Gastroesophageal sphincter (tissue), 4 donors: ENCODE measurements at places on chromosomes 7 and 10.

GRCh38 chr7:2621061-2621828, 10.5 kb upstream of the TTYH3 start:
- peak; percentile 64 for ATAC-seq

DNA sequence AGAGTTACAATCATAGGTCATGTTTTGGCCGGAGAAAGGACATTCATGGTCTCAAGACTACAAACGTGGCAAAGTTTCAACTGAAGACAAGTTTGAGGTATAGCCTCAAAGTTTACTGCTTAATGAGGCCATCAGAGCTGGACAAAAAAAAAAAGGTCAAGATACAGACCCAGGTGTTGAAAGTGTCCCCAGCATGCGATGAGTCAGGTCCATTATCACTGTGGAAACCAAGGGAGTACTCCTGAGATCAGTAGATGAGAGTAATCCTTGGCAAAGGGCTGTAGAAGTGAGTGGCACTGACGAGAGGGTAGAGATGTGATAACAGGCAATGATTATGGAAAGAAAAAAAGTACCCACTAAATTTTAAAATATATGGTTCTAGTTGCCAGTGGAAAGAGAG, 80.1 kb upstream of the LRRN3 start:
- no peak for ATAC-seq

DNA sequence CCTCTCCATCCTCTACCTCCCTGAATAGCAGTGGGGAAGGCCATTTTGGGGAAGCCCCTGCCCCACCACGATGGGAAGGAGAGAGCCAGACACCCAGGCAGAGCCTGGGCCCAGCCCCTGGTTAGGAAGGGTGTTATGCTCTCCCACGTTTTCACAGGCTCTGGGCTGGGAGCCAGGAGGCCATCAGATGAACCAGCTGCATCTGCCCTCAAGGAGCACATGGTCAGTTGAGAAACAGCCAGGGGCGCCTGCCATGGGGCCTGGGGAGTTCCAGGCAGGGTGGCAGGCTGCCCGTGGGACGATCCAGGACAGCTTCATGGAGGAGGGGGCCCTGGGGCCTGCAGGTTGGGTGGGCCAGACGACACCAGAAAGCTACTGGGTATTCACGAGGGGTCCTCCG, 47.5 kb downstream of the CAMK2B start:
- no peak for ATAC-seq

GRCh38 chr7:24216576-24217125, 67.3 kb upstream of the NPY start:
- ATAC-seq = no peak

DNA sequence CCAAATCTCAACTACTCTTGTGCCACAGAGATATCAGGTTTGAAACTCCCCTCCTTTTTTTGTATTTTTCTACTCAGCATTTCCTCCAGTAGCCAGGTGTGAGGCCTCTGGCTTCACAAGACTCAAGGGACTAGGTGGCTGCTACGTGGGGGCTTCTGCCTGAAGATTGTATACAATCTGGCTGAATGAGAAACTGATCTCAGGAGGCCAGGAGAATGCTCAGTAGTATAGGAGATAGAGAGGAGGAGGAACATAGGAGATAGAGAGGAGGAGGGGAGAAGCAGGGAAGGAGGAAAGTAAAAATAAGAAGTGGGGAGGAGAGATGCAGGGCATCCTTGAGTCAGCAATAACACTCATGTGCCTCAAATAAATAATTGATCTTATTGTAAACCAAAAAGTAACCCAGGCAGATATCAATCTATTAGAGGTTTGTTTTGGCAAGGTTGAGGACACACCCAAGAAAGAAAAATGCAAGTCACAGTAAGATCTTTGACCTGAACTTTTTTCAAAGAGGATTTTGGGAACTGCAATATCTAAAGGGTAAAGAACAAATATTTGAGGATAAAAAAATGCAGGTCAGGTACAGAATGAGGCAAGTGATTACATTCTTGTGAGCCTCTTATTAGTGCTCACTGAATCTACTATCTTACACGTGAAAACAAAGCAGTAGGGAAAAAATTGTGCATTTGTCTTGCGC, 36.8 kb downstream of the AKR1C8 start:
- no peak for ATAC-seq

DNA sequence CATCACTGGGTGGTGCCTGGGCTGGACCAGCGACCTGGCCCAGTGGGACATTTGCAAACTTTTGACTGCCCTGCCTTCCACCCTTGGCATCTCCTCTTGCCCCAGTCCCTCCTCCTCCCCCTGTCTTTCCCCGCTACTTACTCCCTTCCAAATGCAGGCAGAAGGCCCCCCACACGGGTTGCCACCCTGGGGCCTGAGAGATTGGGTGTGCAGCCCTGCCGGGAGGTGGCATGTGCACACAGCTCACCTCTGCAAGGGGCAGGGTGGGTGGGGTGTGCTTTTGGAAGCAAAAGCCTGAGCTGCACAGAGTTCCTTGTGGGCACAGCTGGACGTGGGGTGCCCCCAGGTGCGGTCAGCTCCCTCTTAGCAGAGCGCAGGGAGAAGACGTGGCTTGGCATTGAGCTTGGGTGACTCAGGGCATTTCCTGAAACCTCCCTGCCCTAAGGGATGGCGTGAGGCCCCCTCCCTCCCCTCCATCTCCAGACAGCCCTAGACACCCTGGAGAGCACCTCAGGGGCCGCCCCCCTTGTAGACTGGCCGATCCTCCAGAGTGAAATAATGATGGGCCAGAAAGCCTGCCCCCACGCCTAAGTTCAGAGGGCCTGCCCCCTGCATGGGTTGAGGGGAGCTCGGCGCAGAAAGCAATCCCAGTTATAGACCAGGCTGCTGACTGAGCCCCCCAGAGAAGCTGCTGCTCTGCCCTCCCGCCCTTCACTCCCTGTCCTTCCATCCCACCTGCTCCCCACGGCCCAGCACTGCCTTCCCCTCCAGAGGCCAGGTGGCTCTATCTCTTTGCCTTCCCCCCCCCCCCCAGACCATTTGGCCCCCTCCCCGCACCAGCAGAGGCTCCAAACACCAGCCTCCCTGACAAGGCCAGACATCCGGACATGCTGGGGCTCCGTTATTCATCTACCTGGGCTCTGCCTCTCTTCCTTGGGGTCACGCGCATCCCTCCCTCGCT, 2.3 kb upstream of the SHH start:
- ATAC-seq = no peak

- ATAC-seq = no peak
These were observed 47.0 kb downstream of the CCDC71L start for GRCh38 chr7:106613848-106614560.

- ATAC-seq = no peak
These were observed 48.8 kb upstream of the CHST15 start for GRCh38 chr10:124142006-124142739.

DNA sequence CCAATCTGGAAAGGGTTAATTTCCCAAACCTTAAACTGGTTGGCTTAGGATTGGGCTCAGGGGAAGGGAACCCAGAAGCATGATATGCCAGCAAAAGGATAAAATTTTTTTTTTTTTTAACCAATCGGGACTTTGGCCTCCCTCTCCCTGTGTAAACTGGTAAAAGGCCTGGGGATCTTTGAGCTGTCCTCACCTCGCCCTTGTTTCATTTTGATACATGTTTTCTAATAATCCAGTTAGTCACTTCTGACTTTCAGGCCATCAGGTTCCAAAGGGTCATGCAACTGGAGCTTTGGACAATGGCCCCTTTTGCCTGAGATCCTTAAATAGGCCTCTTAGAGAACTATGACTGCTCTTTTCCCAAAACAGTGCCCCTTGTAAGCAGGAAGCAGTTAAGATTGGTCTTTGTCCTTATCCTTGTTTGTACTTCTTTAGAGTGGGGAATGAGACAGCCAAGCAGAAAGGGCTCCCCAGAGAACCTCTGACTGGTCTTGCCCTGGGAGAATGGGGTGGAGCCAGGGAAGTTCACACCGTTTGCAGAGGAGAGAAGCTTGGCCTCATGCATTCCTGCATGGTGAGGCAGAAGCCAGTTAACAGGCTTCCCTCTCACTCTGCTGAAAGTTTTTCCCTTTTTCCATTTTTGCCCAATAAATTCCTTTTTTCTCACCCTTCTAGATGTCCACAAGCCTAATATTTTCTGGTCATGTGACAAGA, 424.2 kb upstream of the CNTNAP2 start:
- ATAC-seq = no peak

GRCh38 chr7:363626-364025, 73.7 kb downstream of the FOXL3 start:
- no peak for ATAC-seq

- peak; percentile 76 for ATAC-seq
These were observed at the start of gene MACROH2A2 for GRCh38 chr10:70052462-70053217. TSS of gene MACROH2A2 (plus strand) at chr10:70052846. CDS start at chr10:70075659, 22,813 bp downstream.

- ATAC-seq = no peak
These were observed 148.8 kb downstream of the MBL2 start for GRCh38 chr10:52623761-52624160.

GRCh38 chr10:126702181-126702580, 31.7 kb upstream of the C10orf90 start:
- no peak for ATAC-seq

- no peak for ATAC-seq
These were observed 451.7 kb upstream of the FOXK1 start for GRCh38 chr7:4230352-4230751.

- no peak for ATAC-seq
These were observed 950.8 kb upstream of the C7orf33 start for GRCh38 chr7:147639751-147640150.

GRCh38 chr7:94602181-94602580, 53.8 kb downstream of the SGCE start:
- ATAC-seq = no peak

DNA sequence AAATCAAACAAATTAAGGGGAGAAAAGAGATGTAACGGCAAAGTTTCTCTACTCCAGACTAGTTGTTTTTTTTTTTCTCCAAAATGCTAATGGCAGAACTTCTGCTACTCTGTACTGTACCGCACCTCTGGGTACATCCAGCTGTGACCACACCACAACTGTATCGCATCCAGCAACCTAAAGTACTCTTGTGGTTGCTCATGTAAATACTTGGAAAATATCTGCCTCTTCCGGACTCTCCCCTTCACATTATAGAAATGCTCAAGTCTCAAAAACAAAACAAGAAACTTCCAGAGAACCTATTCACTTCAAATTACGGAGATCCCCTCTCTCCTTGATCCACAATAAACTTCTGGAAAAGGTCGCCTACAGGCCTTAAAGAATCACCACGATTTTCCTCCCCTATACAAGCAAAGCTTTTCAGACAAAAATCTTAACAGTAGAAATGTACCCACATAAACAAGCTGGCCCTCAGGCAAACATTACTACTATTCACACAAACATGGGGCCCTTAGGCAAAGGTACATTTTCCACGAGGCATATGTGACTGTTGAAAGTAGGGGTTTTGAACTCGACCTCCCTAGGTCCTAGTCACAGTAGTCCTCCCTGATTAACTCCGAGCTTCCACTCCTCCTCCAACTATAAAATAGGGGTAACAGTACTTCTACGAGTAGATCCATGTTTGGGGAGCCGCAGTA, 222.9 kb upstream of the MKLN1 start:
- no peak for ATAC-seq

GRCh38 chr7:120949998-120950538, 509 bp upstream of the ING3 start:
- ATAC-seq = no peak

- no peak for ATAC-seq
These were observed 14.9 kb upstream of the GIMAP8 start for GRCh38 chr7:150435390-150436073.

DNA sequence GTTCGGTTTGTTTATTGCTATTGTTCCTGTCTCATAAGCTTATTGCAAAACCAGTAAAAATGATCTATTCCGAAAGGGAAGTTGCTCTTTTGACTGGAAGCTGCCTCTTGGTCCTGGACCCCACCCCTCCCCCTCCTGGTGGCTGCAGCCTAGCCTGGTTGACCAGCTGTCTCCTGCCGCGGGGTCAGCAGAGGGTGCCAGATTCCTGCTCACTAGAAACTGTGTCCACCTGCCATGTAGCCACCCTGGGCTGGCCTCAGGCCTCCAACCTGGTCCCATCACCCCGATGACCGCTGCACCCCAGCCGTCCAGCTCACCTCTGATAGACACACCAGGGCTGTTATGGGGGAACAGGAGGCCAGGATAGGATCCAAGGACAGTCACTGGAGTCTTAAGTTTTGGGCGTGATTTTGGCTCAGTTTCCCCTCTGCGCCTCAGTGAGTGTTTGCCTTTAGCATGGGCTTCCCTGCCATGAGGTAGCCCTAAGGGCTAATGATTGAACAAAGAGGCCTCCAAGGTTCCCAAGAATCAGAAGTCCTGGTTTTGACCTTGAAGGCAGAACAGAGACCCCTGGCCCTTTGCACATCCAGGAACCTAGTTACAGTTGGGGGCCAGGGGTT, 32.9 kb upstream of the SLF2 start:
- no peak for ATAC-seq

DNA sequence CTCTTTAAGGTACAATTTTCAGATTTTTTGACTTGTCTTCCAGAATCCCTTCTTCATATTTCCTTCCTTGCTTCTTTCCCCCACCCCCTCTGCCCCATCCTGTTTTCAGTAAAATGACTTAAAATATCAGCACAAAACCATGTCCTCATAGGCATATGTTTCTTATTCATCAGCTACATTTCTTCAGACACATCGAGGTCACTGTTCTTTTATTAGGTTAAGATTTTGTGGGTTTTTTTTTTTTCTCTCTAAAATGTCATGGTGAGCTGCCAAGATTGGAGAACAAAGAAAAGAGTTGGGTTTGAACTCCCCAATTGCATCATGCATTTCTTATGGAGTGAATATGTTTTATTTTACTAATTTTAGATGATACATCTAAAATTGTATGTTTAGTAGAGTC, 35.8 kb downstream of the LAMB4 start:
- ATAC-seq = no peak

DNA sequence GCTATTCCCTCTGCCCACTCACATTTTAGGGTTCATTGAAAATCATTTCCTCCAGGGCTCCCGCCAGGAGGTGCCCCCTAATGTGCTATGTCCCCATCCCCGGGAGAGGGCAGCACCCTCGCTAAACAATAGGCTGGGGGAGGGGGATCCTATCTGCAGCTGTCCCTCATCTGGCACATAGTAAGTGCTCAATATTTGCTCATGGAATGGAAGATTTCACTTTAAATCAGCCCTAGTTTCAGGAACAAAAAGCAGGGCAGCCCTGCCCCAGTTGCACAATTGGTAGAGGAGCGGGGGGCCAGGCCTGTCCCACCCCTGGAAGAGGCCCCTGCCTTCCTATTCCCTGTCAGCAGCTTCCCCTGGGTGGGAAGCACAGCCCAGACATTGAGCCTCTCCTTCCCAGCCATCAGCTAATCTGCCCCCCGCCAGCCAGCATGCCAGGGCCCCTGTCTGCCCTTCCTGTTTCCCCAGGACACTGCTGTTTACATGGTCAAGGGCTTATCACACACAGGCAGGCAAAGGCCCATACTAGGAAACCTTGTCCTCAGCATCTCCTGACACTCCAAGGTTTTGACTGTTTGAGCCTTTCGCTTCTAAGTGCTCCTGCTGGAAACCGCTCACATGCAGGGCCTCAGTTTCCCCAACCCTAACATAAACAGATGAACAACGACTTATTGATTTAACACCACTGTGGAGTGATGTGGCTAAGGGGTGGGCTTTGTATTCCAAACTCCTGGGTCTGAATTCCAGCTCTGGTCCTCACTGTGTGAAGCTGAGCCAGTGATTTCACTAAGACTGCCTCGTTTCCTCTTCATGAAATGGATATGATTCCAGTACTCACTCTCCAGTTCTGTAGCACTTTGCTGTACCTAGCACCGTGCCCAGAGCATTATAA, 130.7 kb upstream of the ZMIZ1 start:
- ATAC-seq = no peak
